ENCODE measurements at places on chromosomes 3 and 15. TPM values are rescaled to one million over a fixed set of nuclear protein-coding genes. Genes with fewer than 3 reads are reported as not detected.
A peak's percentile ranks its signal among the peaks of the same experiment; 100 is the strongest.

- no peaks in the 10 kb centered on the region for H3K4me1 ChIP-seq
- H3K27ac ChIP-seq = no peak overlapping the region
- no peak for DNase-seq
- H3K27me3 ChIP-seq = no peaks in the 10 kb centered on the region
- H3K36me3 ChIP-seq = no peaks in the 10 kb centered on the region
These were observed 83.6 kb upstream of the C3orf80 start for GRCh38 chr3:160141485-160142185.

DNA sequence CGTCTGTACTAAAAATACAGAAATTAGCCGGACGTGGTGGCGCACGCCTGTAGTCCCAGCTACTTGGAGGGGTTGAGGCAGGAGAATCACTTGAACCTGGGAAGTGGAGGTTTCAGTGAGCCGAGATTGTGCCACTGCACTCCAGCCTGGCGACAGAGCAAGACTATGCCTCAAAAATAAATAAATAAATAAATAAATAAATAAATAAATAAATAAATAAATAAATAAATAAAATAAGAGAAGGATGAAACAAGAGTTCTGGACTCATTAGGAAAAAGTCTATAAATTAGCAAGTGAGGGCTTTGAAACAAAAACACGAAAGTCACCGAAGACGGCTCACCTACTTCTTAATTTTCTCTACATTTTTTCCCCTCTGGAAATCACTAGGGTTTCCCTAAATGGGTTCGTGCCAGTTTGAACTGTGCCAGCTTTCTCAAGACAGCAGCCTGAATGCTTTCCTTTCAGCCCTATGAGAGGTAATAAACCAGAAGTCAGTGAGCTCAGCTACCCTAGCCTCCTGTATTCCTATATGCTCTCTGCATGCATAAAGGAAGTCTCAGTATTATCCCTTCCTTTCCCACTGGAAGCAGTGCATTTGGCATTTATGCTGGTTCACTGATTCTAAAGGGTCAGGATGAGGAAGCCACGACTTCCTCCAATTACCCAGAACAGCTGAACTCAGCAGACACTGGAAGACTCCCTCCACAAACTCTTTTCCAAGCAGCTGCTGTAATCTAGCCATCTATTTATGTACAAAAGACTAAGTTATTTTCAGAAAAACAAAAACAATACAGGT lies 266.9 kb downstream of the ZBBX start:
- H3K27ac ChIP-seq = no peak overlapping the region
- H3K27me3 ChIP-seq = no peaks in the 10 kb centered on the region
- no peak for DNase-seq

- DNase-seq = no peak
- H3K36me3 ChIP-seq = 0 out of 2 replicates have a peak, but pooled peaks cover 4% of the 10 kb centered on the region
- H3K27ac ChIP-seq = peak overlapping the region; percentile 55
These were observed 59.2 kb downstream of the TMOD3 start for GRCh38 chr15:51888593-51889195.

- no peaks in the 10 kb centered on the region for H3K36me3 ChIP-seq
- H3K4me1 ChIP-seq = no peaks in the 10 kb centered on the region
- no peak for DNase-seq
- H3K4me3 ChIP-seq = no peak overlapping the region
These were observed 132.2 kb downstream of the OSBPL10 start for GRCh38 chr3:31848911-31849310.

LTF gene
- not detected for total RNA-seq

GRCh38 chr3:171508676-171509075 lies 48.5 kb upstream of the TNIK start:
- no peaks in the 10 kb centered on the region for H3K27me3 ChIP-seq
- no peaks in the 10 kb centered on the region for H3K36me3 ChIP-seq
- H3K4me1 ChIP-seq = no peaks in the 10 kb centered on the region
- no peak overlapping the region for H3K4me3 ChIP-seq
- no peak overlapping the region for H3K27ac ChIP-seq

GRCh38 chr15:99130765-99131440 lies 26.0 kb downstream of the SYNM start:
- peaks cover 15% of the 10 kb centered on the region for H3K4me1 ChIP-seq
- DNase-seq = no peak
- H3K27ac ChIP-seq = no peak overlapping the region
- H3K36me3 ChIP-seq = no peaks in the 10 kb centered on the region
- H3K4me3 ChIP-seq = no peak overlapping the region

DNA sequence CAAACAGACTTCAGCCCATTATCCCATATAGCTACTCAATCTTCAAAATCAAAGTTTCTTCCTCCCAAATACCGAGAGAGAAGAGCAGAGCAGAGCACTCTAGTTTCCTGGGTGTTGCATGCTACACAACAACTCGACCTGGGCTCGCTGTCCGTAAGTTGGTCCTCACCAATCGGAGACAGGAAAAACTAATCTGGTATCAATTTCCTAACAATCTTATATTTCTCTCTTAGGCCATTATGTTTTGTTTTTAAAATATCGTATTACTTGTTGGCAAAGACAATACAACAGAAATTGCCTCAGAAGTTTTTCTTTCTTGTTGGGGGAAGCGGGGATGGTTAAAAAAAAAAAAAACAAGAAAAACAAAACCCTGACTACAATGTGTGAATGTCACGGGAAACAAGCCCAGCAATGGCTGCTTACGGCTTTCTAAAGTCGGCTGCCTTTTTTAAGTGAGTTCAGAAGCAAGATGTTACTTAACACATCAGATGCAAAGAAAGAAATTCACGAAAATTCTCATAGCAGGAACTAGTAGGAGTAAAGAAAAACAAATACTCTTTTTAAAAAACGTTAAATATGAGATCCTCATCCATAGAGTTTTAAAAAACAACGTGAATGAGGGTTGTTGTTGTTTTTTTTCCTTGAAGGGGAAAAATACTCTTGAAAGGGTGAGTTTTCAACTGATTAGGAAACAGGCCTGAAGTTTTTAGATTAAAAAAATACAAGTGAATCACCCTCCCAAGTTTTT lies 1.9 kb downstream of the VGLL4 start:
- no peaks in the 10 kb centered on the region for H3K27me3 ChIP-seq
- no peak for DNase-seq
- H3K27ac ChIP-seq = peak overlapping the region; percentile 66

PPP1R14D gene
- total RNA-seq = 0.55 TPM

DNA sequence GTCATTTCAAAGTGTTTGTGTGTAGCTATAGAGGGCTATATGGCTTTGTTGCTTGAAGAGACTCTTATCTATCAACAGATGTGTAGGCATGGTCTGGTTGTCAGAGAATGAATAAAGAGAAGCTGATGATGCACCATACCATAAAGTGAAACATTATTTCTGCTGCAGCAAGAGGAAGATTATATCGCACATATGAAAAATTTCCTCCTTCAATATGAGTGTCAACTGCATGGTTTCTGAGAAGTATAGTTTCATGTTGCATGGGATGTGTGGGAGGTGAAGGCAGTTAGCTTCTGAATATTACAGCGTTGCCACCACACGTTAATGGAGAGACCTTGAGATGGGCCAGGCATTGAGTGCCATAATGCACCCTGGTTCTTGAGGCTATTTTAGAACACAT lies 217.9 kb downstream of the SATB1 start:
- no peak for DNase-seq
- H3K27ac ChIP-seq = no peak overlapping the region
- no peaks in the 10 kb centered on the region for H3K36me3 ChIP-seq

CAPN7 gene
- total RNA-seq = 29.5 TPM

TMEM207 gene
- not detected for total RNA-seq

HGD gene
- total RNA-seq = 0.65 TPM

SLC28A2 gene
- total RNA-seq = not detected

- H3K27ac ChIP-seq = no peak overlapping the region
- H3K36me3 ChIP-seq = no peaks in the 10 kb centered on the region
- no peak for DNase-seq
- peaks cover 10% of the 10 kb centered on the region for H3K4me1 ChIP-seq
- no peaks in the 10 kb centered on the region for H3K27me3 ChIP-seq
- H3K4me3 ChIP-seq = no peak overlapping the region
These were observed 4.0 kb upstream of the GBE1 start for GRCh38 chr3:81765400-81765799.

DNA sequence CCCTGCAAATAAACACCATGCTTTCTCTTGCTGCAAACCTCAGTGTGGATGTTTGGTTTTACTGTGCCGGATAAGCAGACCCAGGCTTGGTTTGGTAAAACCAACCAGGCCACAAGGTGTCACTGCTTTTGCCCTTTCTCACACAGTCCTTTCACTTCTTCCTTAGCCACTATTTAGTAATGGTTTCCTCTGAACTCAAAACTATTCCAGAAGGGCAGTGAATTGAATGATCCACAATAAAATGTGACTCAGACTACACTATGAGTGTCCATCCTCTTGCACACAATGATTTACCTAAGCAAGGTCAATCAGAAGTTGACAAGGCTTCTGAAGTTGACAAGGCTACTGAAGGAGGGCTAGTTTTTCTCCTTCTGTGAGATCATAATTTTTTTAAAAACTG lies 552.4 kb upstream of the CCDC54 start:
- no peaks in the 10 kb centered on the region for H3K27me3 ChIP-seq
- H3K4me1 ChIP-seq = no peaks in the 10 kb centered on the region
- no peak overlapping the region for H3K4me3 ChIP-seq

DNA sequence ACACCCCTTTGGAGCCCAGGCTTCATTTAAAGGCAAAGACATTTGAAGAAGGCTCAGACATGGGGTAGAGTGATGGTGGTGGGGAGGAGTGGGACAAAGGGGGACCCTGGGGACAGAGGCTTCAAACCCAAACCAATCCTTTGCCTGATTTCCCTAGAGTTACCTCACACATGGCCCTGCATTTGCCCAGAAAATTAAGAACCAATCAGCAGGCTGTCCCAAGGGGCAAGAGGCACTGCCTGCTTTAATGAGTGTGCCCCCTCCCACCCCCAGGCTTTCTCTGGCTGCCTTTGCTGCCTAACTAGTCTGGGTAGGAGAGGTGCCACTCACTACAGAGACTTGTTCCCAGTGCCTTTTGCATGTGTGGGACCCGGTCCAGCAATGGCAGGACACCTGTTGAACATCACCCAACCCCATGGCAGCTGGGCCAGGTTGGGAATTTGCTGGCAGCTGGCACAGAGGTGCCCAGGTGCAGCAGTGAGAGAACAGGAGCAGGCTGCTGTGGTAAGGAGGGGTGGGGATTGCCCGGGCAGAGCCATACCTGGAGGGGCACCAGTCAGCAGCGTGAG lies 38.4 kb downstream of the CCDC33 start:
- DNase-seq = no peak
- H3K4me3 ChIP-seq = no peak overlapping the region
- no peak overlapping the region for H3K27ac ChIP-seq

DNA sequence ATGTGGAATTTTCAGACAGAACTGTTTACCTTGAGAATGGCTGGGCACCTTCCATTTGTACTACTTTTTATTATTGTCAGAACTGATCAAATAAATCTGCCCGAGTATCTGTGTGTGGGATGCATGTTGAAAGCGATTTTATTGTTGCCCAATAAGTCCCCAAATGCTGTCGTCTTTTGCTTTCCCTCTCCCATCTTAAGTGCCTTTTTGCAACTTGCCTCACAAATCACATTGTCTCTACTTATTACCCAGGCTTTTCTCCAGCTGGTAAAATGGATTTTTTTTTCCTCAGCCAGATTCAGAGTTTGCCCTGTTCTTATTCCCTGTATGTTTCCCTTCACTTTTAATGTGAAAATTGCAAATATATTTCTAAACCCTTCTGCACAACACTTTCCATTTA lies 163.1 kb downstream of the CNTN4 start:
- H3K27ac ChIP-seq = no peak overlapping the region
- H3K36me3 ChIP-seq = no peaks in the 10 kb centered on the region
- H3K4me1 ChIP-seq = no peaks in the 10 kb centered on the region

DNA sequence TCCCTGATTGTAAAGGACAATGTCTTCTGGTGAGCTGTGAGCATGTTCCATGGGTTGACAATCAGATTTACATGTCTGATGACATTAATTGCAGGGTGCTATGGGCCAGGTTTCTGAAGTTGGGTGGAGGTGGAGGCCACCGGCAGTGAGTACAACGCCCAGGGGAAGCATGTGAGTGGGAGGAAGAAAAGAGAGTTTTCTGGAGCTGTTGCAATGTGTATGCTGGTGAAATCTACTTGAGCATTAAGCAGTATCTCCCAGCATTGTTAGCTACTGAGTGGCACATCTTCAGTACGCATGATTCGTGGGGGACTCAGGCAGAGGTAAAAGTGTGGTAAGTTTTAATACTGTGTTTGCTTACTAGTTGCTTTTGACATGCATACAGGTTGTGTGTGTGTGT lies 26.6 kb downstream of the TMEM45A start:
- DNase-seq = no peak
- no peaks in the 10 kb centered on the region for H3K27me3 ChIP-seq
- H3K4me3 ChIP-seq = no peak overlapping the region
- H3K27ac ChIP-seq = no peak overlapping the region
- no peaks in the 10 kb centered on the region for H3K36me3 ChIP-seq

GRCh38 chr15:67531379-67531914 lies 10.5 kb downstream of the C15orf61 start:
- H3K4me1 ChIP-seq = no peaks in the 10 kb centered on the region
- no peaks in the 10 kb centered on the region for H3K27me3 ChIP-seq
- DNase-seq = peak; percentile 67
- no peak overlapping the region for H3K4me3 ChIP-seq

ALS2CL gene
- 71.6 TPM for total RNA-seq
